Right renal cortex interstitium (tissue), 3 donors: ENCODE measurements at places on chromosomes 1 and 21. TPM values are rescaled to one million over a fixed set of nuclear protein-coding genes. Genes with fewer than 3 reads are reported as not detected.

GRCh38 chr1:227996187-227996950 lies 10.4 kb upstream of the WNT3A start:
- no peak for DNase-seq

DNA sequence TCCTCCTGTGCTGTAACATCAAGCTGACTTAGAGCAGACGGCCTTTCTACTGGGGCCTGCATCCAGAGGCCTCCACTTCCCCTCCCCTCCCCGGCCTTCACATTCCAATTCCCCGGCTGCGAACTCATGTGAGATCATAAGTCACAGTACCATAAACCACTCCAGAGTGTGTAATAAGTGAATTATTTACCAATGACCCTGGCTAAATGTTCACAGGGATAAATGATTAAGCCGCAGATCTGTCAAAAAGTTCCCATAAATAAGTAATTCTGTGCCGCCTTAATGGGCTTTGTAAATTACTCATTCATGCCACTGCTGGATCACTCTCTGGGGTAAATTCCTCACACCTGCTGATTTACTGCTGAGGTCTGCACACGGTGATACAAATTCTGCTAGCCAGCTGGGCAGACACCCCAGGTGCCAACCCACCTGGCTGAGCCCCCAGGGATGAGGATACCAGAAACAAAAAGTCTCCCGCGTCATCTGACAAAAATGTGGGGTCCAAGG lies 27.4 kb upstream of the KIRREL1 start:
- peak; percentile 78 for DNase-seq

- no peak for DNase-seq
Measured at GRCh38 chr1:164071288-164071687, 487.7 kb upstream of the PBX1 start.

DNA sequence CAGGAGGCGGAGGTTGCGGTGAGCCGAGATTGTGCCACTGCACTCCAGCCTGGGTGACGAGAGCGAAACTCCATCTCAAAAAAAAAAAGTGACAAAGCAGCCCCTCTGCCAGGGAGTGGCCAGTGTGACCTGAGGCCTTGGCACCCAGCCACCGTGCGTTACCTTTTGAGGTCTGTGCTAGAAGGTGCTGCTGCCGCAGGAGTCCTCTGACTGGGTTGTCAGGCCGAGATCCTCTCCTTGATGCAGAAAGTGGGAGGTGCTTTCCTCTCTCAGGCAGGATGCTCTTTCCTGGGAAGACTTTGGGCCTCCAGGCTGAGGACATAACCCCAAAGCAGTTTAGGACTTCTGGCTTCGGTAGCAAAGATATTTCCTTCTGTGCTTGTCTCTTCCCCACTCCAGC lies 280.5 kb upstream of the VAMP3 start:
- DNase-seq = no peak

DNA sequence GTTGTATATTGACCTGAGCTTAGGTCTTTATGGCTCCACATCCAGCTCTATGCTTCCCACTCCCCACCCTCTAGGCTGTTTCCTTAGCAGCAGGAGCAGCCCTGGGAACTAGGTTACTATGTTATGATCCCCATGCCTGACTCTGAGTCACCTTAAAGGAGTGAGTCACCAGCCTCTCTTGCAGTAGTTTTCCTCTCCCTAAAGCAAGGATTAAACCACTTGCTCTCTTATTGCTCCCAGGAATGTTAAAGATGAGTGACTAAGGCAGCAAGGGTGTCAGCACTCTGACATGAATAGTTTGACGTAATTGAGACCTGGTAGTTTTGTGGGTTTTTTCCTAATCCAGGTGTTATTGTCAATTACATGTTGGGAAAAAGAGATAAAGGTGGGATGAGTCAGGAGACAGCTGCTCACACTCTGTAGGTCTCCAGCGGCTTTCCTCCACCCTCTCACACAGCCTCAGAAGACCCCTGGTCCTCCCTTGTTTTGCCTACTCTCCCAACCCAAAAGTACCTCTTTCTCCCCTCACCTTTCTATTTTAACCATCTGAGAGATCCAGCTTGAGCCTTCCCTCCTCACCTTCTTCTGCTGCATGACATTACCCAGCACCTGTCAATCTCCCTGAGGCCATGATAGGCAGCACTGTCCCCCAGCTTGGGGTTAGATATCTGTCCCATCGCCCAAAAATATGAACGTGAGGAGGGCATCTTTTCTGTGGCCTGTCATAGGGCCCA lies 369.1 kb upstream of the VAMP3 start:
- no peak for DNase-seq

GRCh38 chr1:76668046-76668445 lies 199.2 kb upstream of the ST6GALNAC5 start:
- DNase-seq = peak; percentile 57

GRCh38 chr1:212525479-212526110 lies 83.0 kb upstream of the ATF3 start:
- no peak for DNase-seq

GRCh38 chr1:5831600-5832335 lies 160.5 kb downstream of the NPHP4 start:
- no peak for DNase-seq

DNA sequence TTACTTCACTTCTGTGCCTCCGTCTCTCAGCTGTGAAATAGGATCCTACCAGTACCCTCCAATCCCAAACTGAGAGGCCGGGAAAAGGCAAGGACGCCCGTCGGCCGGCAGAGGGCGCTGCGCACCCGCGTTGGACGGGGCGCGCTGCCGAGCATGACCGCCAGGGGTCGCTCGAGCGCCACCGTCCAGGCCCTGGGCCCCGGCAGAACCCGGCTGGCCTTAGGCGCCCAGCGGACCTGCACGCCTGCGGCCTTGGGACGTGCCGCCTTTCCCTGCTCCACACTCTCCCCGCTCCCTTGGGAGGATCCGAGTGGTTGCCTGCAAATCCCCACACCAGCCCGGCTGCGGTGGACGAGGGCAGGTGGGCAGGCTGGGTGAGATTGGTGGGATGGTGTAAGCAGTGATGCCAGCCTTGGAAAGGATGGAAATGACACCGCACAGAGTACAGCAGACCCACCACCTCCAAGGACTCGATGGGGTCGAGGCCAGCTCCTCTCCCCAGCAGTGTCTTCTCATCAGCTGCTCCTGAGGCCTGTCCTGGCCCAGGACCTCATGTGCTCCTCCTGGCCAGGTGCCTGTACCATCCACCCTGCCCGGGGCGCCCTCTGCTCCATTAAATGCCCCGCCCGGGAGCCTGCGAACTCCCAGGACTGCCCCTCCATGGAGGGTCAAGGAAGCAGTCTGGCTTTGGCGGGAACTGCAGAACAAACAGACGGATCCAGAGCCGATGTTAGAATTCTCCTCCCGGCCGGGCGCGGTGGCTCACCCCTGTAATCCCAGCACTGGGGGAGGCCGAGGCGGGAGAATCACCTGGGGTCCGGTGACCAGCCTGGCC lies 47.4 kb upstream of the LBR start:
- peak; percentile 52 for DNase-seq

DNA sequence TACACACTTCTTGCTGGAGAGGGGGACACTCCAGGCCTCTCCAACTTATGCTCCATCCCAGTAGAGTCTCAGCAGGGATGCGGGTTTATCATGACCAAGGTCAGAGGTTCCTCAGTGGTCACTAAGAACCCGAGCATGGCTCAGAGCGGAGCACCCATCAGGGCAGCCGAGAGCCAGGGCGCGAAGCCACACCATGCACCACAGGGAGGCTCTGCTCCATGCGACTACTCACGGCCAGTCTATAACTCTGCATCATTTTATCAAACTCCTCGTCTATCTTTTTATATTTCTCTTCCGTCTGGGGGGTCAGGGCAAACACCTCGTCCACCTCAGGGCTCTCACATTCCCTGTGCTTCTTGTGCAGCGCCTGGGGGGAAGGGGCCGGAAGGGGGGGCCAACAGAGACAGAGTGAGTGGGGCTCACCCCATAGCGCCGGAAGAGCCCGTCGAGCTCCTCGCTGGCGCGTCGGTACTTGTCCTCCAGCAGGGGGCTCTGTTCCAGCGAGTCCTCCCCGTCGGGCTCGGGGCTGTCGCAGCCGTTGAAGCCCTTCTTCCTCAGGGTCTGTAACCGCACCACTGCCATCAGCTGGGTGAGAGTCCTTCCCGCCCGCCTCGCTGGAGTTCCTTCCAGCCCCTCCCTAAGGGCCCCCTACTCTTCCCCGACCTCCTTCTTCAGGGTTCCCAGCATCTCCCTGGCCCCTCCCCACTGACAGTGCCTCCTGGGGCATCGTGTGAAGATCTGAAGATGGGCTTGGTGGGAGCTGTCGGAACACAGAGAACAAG lies 20.0 kb downstream of the MEF2D start:
- DNase-seq = no peak

DNA sequence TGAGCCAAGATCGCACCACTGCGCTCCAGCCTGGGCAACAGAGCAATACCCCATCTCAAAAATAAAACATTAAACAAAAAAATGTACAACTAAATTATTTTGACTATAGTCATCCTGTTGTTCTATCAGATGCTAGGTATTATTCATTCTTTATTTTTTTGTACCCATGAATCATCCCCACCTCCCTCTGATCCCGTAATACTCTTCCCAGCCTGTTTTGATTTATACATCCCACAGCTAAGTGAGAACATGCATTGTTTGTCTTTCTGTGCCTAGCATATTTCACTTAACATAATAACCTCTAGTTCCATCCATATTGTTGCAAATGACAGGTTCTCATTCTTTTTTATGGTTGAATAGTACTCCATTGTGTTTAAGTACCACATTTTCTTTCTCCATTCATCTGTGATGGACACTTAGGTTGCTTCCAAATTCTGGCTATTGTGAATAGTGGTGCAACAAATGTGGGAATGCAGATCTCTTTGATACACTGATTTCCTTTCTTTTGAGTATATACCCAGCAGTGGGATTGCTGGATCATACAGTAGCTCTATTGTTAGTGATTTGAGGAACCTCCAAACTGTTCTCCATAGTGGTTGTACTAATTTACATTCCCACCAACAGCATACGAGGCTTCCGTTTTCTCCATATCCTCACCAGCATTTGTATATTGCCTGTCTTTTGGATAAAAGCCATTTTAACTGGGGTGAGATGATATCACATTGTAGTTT lies 84.4 kb downstream of the MACF1 start:
- DNase-seq = no peak

The RGS1 gene
- 2.1 TPM for polyA plus RNA-seq

The MYOC gene
- not detected for polyA plus RNA-seq

The BRINP3 gene
- polyA plus RNA-seq = 4.1 TPM

The CHI3L1 gene
- polyA plus RNA-seq = 12.9 TPM

The SLC6A9 gene
- polyA plus RNA-seq = 6.1 TPM

The CADM3 gene
- not detected for polyA plus RNA-seq
